ENCODE measurements at places on chromosomes 2 and 18.
A peak's percentile ranks its signal among the peaks of the same experiment; 100 is the strongest.

DNA sequence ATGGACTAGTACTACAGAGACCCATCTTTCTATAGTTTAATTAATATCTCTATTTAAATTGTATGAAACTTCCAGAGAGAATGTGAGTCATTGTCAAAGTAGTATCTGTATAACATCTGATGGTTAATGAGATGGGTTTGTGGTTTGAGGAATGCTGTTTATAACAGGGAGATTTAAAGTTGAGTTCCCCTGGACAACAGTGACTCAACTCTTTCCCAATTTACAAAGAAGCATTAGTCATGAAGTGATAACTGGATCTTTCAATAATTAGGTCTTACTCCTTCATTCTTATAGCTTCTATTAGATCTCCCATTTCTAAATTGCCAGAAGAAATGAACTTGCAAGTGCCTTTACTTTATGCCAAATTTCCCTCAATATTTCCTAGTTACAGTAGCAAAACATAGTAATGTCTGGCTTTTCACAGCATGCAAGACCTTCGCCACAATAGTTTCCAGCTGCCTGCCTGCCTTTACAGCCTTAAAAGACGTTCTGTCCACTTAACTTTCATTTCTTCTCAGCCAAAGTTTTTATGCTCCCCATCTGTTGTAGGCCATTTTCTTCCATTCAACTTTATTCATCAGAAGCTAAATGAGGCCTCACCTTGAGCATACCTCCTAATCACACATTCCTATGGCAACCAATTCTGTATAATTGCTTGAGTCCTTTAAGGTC lies 47.7 kb upstream of the WDR75 start:
- DNase-seq, result peak; percentile 94

GRCh38 chr2:206392118-206392517 lies 51.2 kb upstream of the ADAM23 start:
- DNase-seq, result peak; percentile 28

DNA sequence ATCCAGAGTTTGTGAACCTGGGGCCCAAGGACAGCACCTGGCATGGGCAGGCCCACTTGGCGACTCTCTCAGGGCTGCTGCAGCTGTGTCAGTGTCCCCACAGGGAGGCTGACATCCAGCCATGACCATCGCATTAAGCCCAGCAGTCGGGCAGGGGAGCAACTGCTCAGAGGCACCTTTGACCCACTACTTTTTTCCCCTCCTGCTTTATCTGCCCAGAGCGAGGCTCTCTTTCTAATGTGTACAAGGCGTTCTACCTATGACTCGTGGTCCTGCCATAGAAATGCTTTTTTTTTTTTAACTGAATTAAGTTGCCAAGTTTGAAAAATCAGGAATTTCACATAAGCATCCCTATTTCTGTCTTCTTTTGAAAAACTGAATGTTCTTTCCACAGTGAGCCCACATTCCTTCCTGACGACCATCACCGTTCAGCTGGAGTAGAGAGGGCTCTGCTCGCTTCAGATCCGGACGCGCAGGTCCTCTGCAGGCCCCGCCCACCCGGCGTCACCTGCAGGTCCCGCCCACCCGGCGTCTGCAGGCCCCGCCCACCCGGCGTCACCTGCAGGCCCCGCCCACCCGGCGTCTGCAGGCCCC lies 403 bp upstream of the CLUL1 start:
- no peak for DNase-seq

DNA sequence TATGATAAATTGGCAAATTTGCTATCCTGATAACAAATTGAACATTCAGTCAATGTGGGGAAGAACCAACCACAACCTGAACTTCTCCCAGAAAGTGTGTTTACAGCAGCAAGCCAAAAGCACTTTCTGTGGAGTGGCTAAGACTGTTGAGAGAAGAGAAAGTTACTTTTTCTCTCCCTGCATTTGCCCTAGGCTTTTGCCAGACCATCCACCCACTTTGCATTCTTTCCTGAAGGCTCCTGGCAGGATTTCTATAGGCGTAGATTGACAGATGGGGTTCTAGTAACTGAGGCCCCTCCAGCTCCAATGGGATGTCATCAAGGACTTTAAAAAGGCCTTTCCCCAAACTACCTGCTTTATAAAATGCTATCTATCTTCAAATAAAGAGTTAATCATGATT lies 215.2 kb downstream of the GULP1 start:
- no peak for DNase-seq

DNA sequence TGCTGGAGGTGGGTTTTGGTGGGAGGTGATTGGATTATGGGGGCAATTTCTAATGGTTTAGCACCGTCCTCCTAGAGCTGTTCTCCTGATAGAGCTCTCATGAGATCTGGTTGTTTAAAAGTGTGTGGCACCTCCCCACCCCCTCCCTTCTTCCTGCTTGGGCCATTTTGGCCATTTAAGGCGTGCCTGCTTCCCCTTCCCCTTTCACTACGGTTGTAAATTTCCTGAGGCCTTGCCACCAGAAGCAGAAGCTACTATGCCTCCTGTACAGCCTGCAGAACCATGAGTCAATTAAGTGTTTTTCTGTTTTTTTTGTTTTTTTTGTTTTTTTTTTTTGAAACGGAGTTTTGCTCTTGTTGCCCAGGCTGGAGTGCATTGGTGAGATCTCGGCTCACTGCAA lies 335.7 kb upstream of the HS6ST1 start:
- no peak for DNase-seq

DNA sequence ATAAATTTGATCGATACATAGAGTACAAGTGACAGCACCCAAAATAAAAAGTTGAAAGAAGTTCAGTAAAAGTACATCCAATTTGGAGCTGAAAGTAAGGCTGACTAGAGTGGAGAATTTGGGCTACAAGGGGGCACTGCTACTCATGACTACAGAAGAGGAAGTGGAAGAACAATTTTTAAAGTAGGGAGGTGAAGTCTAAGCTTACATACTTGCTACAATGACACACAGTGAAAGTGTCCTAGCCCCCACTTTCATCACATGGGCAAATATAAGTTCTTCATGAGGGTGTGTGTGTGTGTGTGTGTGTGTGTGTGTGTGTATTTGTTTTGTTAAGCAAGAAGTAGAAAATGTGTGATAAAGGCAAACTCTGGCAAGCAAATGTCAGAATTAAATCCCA lies 45.7 kb downstream of the MAP3K2 start:
- DNase-seq, result no peak

- DNase-seq, result peak; percentile 98
Measured at GRCh38 chr2:172783165-172783898, 47.7 kb downstream of the RAPGEF4 start.

DNA sequence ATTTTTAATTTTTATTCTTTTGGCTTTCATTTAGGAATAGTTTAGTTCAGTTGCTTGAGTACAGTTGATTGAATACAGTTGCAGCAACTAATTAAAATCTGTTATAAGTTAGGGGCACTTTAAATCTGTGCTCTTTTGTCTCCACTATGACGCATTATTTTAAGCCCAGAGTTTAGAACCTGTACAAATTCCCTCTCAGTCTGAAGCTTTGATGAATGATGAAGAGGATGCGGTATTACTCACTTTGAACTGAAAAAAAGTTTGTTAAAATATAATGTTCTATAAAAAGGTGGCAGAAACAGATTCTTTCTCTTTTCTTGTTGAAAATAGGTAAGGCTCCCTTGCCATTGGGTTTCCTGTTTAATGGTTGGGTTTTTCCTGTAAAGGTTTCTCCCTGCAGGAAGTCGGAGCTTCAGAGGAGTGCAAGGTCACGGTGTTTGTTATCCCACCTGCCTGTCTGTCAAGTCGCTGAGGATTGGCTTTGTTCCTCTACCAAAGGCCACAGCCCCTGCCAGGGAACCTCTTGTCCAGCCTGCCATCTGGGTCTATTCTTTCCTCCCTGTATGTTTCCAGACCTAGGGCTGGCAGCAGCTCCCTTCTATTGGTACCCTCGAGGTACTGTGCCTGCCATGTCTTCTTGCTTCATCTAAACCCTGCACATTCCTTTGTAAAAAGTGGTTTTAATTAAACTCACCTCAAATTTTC lies 43.8 kb upstream of the FN1 start:
- no peak for DNase-seq
